ENCODE measurements at places on chromosomes 3 and 15.
A peak's percentile ranks its signal among the peaks of the same experiment; 100 is the strongest.

DNA sequence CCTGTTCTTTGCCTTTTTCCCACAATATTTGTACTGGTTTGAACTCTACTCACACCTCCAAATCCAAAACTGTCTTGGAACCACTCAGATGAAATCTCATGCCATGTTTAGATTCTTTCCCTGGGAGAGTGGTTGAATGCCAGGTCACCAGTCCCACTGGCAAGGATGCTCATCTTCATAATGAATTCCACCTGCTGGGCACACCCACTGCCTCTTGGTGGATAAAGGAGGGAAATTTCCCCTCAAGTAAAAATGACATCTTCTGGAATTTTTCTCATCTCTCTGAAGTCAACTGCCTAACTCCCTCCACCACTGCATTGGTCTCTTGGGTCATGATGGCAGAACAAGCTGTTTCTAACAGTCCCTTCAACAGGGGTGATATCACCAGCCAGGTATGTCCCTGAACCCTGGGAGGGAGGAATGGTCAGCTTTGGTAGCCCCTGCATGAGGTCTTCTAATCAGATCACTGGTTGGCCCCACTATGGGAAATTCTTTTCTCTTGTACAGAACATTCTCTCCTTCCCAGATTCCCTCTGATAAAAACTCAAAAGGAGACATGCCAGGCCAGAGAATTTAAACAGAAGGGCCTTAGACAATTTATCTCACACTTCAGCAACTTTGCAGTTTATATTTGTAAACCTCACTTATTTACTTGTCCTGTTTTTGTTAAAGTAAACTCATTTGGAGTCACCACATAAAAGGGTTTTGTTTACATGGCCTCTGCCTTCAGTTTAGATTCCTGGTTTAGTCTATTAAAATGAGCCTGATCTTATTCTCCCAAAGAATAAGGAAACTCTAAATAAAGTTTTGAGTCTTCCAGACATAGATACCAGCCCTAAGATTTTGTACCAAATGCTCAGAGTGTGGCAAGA is 143.4 kb downstream of the WNT5A start:
- H3K4me3 ChIP-seq, result no peak overlapping the region
- peaks cover 3% of the 10 kb centered on the region for H3K27me3 ChIP-seq
- no peak for DNase-seq
- no peak overlapping the region for H3K27ac ChIP-seq
- no peaks in the 10 kb centered on the region for H3K4me1 ChIP-seq

DNA sequence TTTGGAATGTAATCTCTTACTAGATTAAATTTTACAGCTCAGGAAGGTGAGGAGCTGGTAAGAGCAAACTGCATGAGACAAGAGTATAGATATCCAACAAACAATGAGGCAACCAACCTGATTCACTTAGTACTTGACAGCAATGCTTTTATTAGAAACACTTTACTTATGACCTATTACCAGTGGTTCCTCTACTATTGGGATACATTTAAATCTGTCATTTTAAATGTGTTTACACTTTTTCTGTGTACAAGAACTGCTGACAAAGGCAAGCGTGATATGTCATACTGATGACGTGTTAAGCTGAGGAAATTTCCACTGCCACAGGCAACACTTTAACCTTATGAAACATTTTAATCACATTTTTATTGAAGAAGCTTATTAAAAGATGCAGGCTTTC is 1043.3 kb downstream of the FHIT start:
- H3K27ac ChIP-seq, result no peak overlapping the region
- H3K36me3 ChIP-seq, result no peaks in the 10 kb centered on the region
- no peak for DNase-seq
- no peaks in the 10 kb centered on the region for H3K4me1 ChIP-seq
- H3K4me3 ChIP-seq, result no peak overlapping the region
- H3K27me3 ChIP-seq, result no peaks in the 10 kb centered on the region

GRCh38 chr15:27870320-27870719 is 228.8 kb downstream of the OCA2 start:
- DNase-seq, result no peak
- H3K27me3 ChIP-seq, result no peaks in the 10 kb centered on the region
- no peak overlapping the region for H3K4me3 ChIP-seq
- no peaks in the 10 kb centered on the region for H3K36me3 ChIP-seq
- no peak overlapping the region for H3K27ac ChIP-seq

DNA sequence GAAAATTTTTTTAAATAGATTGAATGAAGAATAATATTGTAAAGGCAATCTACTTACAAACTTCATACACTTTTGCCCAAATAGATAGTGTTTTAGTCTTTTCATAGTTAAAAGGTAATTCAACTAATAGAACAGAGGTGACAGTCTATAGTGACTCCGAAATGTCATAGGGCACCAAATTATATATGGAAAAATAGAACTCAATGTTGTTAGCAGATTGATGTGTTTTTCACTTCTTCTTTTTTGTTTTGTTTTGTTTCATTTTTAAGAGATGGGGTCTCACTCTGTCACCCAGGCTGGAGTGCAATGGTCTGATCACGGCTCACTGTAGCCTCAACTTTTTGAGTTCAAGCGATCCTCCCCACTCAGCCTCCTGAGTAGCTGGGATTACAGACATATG is 721 bp downstream of the CSTA start:
- H3K36me3 ChIP-seq, result no peaks in the 10 kb centered on the region
- H3K27ac ChIP-seq, result peak overlapping the region; percentile 89
- no peak for DNase-seq
- H3K4me3 ChIP-seq, result peak overlapping the region; percentile 60
- peaks cover 23% of the 10 kb centered on the region for H3K4me1 ChIP-seq
- no peaks in the 10 kb centered on the region for H3K27me3 ChIP-seq

- no peaks in the 10 kb centered on the region for H3K4me1 ChIP-seq
- DNase-seq, result no peak
- H3K4me3 ChIP-seq, result no peak within 1 kb of the TSS
- H3K27me3 ChIP-seq, result peaks cover 13% of the 10 kb centered on the region
These were observed at the start of gene CYP8B1 for GRCh38 chr3:42875325-42876151. Gene CYP8B1, minus strand, starts transcription at chr3:42875879. Its CDS starts 63 bp downstream, at chr3:42875816.

DNA sequence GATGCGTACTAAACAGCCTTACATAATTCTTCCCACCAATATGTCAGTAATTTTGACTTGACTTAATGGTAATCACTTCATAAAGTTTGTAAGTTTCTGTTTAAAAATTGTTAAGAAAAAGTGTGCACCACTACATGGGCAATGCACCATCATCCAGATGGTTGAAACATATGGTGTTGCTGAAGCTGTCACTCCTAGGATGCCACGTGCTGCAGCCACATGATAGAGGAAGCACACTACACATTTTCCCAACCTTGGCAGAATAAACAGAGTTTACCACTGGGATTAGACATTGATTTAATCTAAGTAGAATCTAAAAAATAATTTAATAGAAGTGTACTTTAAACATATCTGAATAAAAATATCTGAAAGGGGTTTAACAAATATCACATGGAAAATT is 1209.9 kb downstream of the NSUN3 start:
- H3K27me3 ChIP-seq, result no peaks in the 10 kb centered on the region
- H3K4me1 ChIP-seq, result no peaks in the 10 kb centered on the region
- H3K4me3 ChIP-seq, result no peak overlapping the region
- DNase-seq, result no peak

- DNase-seq, result no peak
- H3K27me3 ChIP-seq, result no peaks in the 10 kb centered on the region
- no peak overlapping the region for H3K4me3 ChIP-seq
- H3K36me3 ChIP-seq, result no peaks in the 10 kb centered on the region
- peaks cover 31% of the 10 kb centered on the region for H3K4me1 ChIP-seq
These were observed 5.8 kb upstream of the RPL29 start for GRCh38 chr3:52001443-52001974.

GRCh38 chr15:81239190-81239589 is 42.5 kb downstream of the IL16 start:
- no peaks in the 10 kb centered on the region for H3K27me3 ChIP-seq
- no peak for DNase-seq
- no peak overlapping the region for H3K4me3 ChIP-seq

DNA sequence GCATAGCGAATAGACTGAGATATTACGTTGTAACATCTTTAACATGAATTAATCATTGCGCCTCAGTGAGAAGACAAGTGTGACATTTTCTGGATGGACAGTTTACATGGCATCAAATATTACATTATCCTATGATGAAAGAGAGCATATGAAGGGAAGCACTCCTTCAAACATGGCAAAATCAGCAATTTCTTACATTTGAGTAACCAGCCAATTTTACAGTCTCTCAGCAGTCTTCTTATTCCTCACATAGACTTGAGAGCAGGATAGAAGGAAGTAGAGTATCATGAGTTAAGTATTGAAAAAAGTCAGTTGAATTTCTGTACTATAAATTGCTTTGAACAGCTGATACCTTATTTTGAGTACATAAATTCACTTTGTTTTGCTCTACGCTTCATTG is 38.9 kb downstream of the FANCI start:
- no peaks in the 10 kb centered on the region for H3K36me3 ChIP-seq
- DNase-seq, result no peak
- no peak overlapping the region for H3K27ac ChIP-seq
- H3K4me3 ChIP-seq, result no peak overlapping the region

DNA sequence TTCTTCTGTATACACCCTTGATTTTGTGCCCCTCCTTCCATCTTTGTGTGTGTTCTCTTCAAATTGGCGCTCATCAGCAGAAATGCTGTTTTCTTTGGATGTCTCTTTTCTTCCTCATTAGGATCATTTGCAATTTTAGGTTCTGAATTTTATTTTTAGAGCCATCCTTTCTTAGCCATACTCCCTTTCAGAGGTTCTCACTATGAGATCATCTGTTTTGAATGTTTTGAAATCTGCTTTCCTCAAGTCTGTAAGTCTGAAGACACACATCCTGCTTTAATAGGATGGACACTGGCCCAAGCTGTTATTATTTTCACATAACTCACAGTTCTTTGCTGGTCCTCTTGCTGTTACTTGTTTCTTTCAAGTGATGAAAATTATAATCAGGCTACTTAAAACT is 124.8 kb downstream of the BDH1 start:
- no peak for DNase-seq
- H3K27ac ChIP-seq, result no peak overlapping the region
- no peak overlapping the region for H3K4me3 ChIP-seq
- H3K36me3 ChIP-seq, result no peaks in the 10 kb centered on the region
- peaks cover 8% of the 10 kb centered on the region for H3K4me1 ChIP-seq

DNA sequence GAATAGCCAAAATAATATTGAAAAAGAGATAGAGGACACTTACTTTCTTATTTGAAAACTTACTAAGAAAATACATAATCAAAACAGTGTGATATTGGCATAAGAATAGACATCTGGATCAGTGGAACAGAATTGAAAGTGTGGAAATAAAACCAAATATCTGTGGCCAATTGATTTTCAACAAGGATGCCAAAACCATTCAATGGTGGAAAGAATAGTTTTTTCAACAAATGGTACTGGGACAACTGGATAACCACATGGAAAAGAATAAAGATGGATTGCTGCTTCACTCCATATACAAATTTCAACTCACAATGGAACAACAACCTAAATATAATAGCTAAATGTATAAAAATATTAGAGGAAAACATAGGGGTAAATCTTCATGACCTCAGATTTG is 152.5 kb upstream of the GPR149 start:
- H3K4me3 ChIP-seq, result no peak overlapping the region
- H3K27ac ChIP-seq, result no peak overlapping the region
- no peak for DNase-seq
- H3K27me3 ChIP-seq, result no peaks in the 10 kb centered on the region
- no peaks in the 10 kb centered on the region for H3K36me3 ChIP-seq
- H3K4me1 ChIP-seq, result no peaks in the 10 kb centered on the region

GRCh38 chr15:51030649-51031316 is 63.9 kb downstream of the TNFAIP8L3 start:
- DNase-seq, result no peak
- no peaks in the 10 kb centered on the region for H3K27me3 ChIP-seq
- H3K27ac ChIP-seq, result no peak overlapping the region
- no peak overlapping the region for H3K4me3 ChIP-seq
- H3K36me3 ChIP-seq, result no peaks in the 10 kb centered on the region

GRCh38 chr3:54366839-54367238 is 244.5 kb downstream of the CACNA2D3 start:
- H3K36me3 ChIP-seq, result no peaks in the 10 kb centered on the region
- H3K4me3 ChIP-seq, result no peak overlapping the region
- H3K27ac ChIP-seq, result no peak overlapping the region
- no peaks in the 10 kb centered on the region for H3K27me3 ChIP-seq
- no peak for DNase-seq

- H3K4me3 ChIP-seq, result peak overlapping the region; percentile 86
- H3K27me3 ChIP-seq, result no peaks in the 10 kb centered on the region
- peaks cover 20% of the 10 kb centered on the region for H3K4me1 ChIP-seq
These were observed 1.2 kb upstream of the RUBCN start for GRCh38 chr3:197737749-197738462.

- H3K27me3 ChIP-seq, result no peaks in the 10 kb centered on the region
- no peaks in the 10 kb centered on the region for H3K36me3 ChIP-seq
- no peak for DNase-seq
- H3K27ac ChIP-seq, result no peak overlapping the region
These were observed 350.8 kb downstream of the PTPRG start for GRCh38 chr3:61912158-61912557.

GRCh38 chr15:90857883-90858443 is 10.4 kb upstream of the FURIN start:
- no peaks in the 10 kb centered on the region for H3K36me3 ChIP-seq
- no peak overlapping the region for H3K4me3 ChIP-seq
- H3K4me1 ChIP-seq, result peaks cover under 1% of the 10 kb centered on the region
- H3K27ac ChIP-seq, result no peak overlapping the region
- no peaks in the 10 kb centered on the region for H3K27me3 ChIP-seq

DNA sequence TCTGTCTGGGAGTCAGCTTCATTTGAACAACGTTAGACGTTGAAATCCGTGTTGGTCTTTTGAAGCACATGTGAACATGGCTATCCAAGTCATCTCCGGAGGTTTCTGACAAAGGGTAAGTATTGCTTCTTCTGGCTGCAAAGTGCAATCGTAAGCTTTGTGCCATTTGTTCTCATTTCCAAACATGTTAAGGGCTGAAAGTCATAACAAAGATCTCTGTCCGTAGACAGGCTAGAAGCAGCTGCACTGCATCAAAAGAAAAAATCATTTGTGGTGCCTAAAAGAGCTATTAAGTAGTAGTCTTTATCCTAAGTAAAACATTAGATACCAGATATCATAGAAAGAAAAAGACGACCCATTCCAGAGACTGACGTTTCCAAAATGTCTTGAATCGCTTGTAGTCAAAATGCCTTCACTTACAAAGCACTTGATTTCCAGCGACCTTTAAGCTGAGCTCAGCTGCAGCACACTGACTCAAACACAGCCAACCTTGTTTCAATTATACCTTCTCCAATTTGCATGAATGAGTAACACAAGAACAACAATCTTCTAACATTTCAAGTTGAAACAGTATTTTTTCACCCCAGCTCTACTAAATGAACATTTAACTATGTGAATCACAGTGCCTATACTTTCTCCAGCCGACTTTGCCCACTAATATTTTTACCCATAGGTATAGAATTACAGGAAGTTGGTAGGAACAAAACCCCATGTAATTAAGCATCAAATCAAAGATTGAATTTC is 76.6 kb downstream of the NEDD4 start:
- no peaks in the 10 kb centered on the region for H3K36me3 ChIP-seq
- no peak overlapping the region for H3K4me3 ChIP-seq
- DNase-seq, result peak; percentile 38
- no peaks in the 10 kb centered on the region for H3K27me3 ChIP-seq
- H3K27ac ChIP-seq, result peak overlapping the region; percentile 69
- H3K4me1 ChIP-seq, result peaks cover 19% of the 10 kb centered on the region
